ENCODE measurements at places on chromosomes 3 and 15.

GRCh38 chr3:128301186-128302023 is 148.1 kb downstream of the EEFSEC start:
- no peak for DNase-seq

DNA sequence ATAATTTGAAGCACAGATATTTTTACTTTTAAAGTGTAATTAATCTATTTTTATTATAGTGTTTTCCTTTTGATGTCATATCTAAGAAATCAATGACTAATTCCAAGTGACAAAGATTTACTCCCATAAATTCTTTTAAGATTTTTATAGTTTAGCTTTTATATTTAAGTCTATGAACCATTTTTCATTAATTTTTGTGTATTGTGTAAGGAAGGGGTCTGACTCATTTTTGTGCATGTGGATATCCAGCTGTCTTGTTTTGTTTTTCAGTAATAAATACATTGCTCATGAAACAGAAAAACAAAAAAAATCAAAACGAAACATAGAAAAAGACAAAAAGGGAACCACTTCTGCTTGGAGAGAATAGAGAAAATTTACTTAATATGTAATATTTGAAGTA is 145.1 kb downstream of the EPHA6 start:
- no peak for DNase-seq

- no peak for DNase-seq
Observed at GRCh38 chr15:73190189-73190601, 137.9 kb downstream of the NEO1 start.

DNA sequence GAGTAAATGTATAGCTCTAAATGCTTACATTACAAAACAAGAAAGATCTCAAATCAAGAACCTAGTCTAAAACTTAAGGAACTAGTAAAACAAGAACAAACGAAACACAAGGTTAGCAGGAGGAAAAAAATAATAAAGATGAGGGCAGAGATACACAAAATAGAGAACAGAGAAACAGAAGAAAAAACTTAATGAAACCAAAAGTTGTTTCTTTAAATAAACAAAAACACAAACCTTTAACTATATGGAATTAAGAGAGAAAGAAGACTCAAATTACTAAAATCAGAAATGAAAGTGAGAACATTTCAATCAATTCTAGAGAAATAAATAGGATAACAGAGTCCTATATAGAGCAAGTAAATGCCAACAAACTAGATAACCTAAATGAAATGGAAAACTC is 59.6 kb downstream of the DLG1 start:
- no peak for DNase-seq

DNA sequence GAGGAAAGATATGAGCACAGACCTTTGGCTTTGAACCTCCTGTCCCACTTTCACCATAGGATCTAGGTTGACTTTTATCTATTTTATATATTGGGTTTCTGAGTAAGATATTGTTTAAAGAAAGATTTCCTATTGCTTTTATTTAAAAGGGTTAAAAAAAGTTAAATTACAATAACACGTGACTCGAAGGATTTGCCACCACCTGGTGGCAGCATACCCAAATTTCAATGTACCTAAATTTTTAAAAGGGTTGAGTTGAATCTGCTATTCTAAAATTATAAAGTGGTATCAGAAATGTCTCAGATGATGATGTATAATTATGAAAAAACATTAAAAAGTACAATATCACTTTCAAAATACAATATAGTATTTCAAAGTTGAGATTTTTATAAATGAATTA is 368.4 kb downstream of the MECOM start:
- no peak for DNase-seq

DNA sequence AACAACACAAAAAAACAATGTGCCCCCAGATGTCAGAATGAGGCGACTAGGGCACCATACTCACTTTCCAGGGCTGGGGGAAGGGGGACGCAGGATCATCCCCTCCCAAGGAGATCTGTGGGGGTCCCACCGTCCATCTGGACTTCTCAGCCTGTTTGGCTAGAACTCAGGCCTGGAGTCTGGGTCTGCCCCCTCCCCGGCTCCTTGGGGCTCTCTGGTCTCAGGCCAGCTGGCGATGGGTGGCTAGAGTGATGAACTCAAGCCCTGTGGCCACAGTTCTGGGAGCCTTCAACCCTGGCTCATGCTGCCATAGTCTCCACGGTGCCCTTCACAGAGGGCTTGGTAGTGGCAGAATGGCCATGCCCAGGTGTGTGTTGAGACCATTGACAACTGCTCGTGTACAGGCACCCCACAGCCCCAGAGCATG is 13.6 kb downstream of the ZBTB47 start:
- DNase-seq, result no peak

DNA sequence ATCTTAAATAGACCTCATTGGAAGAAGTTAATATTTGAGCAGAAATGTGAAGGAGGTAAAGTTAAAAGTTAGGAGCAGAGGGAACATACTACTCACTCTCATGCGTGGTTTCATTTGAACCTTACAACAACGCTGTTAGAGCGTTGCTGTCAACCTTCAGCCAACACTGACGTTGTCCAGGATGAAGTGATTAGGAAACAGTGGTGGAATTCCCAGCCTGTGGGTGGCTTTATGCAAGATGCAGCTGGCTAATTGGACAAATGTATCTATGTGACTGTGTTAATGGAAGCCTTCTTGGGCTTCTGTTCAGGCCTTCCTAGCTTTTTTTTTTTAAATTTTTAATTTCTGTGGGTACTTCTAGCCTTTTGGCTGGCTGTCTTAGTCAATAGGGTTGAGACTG is 40.5 kb downstream of the PTPRG start:
- no peak for DNase-seq

GRCh38 chr3:158918008-158918407 is 116.2 kb downstream of the MFSD1 start:
- DNase-seq, result no peak

- no peak for DNase-seq
Observed at GRCh38 chr15:93476491-93477177, 387.6 kb upstream of the RGMA start.

DNA sequence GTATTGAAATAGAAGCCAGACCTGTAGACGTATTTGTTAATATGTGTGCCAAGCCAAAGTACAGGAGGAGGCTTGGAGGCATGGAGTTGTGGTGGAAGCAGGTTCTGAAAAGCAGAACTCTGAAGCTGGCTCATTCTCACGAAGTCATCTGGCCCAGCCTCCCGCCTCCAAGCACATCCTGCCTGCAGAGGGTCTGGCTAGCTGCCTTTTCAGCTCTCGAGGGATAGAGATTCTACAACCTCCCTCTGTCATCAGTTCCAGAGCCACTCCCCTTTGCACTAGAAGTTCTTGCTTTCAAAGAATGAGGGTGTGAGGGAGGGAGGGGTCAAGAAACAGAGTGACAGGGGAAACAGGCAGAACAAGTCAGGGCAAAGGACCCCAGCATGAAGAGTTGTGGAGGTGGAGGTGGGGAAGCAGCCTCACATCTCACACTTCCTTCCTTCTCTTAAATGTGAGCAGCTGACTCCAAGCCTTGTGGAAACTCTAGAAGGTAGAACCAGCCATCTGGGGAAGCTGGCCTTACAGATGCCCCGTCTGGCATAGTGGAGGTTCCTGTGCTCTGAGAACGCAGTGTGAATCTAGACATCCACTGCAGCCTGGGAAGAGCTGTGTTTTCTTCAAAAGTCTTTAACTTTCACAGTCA is 95.3 kb downstream of the SLC49A4 start:
- DNase-seq, result no peak

- DNase-seq, result no peak
Observed at GRCh38 chr3:139541532-139542288, 2.2 kb upstream of the RBP1 start.

DNA sequence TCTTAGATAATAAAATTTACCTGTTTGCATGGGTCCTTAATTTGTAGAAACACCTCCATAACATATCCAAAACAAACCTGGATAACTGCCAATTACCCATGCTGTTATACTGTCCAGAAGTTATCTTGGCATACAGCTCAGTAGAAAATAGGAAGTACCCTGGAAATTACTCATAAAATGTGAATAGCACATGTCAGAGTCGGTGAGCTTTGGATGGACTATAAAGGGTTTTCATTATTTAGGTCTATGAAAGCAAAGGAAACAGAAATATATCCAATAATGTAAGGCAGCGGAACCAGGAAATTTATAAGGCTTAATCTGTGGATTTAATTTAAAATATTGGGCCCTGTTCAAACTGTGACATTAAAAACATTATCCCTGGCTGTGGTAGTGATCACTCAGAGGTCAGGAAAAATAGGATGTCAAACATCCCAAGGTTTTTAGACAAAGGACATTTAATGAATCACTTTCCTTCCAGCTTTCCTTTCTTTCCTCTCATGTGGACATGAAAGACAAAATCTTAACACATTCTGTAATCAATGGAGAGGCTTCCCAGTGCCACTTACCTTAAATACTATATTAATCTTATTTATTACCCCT is 459.0 kb upstream of the DPH6 start:
- DNase-seq, result no peak

DNA sequence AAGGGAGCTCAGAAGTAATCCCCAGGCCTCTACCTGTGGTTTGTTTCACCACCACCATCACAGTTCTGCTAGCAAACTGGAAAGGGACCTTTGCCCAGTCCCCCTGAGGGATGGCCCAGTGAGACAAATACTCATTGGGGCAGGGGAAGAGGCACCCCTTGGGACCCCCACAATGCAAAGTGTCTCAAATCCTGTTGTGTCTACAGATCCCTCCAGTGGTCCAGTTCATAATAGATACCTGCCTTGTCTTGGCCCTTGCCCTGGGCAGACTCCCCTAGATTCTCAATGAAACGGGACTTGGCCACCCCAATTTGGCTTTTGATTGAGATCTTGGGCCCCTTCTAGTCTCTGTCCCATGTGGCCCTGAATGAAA is 43.8 kb upstream of the RAB6B start:
- DNase-seq, result no peak

DNA sequence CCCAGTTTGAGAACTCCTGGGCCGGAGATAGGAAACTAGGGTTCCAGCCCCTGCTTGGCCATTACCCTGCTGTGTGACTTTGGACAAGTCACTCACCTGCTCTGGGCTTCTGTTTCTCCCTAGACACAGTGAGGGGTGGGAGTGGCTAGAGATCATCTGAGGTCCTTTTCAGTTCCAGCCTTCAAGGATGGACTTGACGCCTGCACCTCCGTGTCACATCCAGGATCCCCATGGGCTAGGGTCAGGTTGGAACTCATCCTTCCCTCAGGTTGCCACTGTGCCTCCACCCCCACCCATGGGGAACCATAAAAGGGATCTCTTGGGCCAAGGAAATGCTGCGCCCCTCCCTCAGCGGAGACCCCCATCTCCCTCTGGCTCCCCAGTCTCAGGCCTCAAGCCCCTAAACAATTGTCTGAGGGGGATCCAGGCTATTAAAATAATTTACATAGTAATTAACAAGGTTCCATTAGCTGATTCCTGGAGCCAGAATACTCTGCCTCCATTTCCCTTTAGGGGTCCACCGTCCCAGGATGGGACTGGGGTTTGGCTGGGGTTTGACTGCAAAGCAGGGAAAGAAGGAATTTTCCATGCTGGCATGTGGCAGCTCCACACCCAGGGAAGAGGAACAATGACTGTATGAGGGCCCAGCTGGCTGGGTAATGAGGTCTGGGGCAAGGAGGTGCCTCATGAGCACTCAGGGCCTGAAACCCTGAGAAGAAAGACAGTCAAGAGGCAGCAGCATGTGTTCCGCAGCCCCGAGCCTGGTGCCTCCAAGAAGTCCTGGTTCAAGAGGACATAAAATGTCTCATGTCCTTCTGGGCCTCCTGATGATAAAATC is 177.7 kb downstream of the SMAD6 start:
- DNase-seq, result no peak

GRCh38 chr3:98592345-98592935 is 971 bp downstream of the CPOX start:
- DNase-seq, result no peak

DNA sequence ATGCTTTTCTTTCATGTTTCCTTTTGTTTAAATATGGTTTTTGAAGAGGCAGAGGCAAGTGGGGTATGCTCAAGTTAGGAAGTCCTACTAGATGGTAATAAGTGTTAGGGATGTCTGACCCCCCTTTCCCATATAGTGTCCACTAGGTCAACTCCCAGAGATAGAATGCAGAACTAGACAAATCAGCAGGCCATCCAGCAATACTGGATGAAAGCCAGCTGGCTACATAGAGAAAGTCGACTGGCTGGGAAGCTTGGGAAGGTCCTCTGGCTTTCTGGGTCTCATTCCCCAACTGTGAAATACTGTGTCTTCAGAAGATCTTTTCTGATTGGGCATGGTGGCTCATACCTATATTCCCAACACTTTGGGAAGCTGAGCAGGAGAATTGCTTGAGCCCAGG is 113.8 kb downstream of the SNRK start:
- DNase-seq, result no peak

- peak; percentile 60 for DNase-seq
Observed at GRCh38 chr3:179196098-179196497, 47.9 kb downstream of the PIK3CA start.

DNA sequence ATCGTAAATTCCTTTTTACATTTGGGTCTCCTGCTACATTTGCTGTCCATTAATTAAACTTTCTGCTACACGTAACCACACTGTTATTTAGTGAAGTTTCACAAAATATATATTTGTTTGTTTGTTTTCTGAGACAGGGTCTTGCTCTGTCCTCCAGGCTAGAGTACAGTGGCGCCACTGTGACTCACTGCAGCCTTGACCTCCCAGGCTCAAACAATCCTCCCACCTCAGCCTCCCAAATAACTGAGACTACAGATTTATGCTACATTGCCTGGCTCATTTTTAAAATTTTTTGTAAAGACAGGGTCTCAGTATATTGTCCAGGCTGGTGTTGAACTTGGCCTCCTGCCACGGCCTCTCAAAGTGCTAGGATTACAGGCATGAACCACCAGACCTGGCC is 20.5 kb downstream of the TOPBP1 start:
- DNase-seq, result no peak

DNA sequence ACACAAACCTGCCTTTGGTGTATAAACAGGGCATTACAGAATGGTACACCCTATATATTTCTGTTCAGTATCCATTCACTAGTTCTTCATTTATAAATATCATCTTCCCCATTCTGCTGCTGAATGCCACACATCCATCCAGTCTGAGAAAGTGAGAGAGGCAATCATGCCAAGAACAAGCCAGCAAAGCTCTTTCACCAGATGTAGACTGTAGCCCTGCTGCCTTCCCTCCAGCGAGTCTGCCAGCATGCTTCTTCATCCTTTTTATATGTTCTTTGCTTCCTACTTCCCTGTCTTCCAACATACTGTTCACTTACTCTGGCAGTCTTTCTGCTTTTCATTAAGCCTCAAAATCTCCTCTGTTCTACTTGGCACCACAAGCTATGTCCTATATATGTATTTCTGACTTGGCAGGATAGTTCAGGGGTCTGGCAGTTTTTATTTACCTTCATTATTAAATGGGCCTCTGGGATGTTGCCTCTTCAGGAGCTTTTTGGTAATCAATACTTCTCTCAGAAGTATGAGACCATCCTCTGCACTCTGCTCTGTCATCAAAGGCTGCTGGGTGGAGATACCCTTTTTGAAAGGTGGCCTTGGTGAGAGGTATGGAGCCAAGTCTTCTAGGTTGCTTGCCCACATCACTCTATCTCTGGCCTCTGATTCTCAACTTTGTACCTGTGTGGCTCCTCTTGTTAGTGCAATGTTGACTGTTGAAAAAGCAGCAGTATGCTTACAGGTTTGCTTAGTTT is 48.6 kb downstream of the CHP1 start:
- DNase-seq, result no peak

Measured in CD4-positive, alpha-beta memory T cell (primary cell).